Vagina (tissue), 2 donors: ENCODE measurements at places on chromosomes 1 and 21.

DNA sequence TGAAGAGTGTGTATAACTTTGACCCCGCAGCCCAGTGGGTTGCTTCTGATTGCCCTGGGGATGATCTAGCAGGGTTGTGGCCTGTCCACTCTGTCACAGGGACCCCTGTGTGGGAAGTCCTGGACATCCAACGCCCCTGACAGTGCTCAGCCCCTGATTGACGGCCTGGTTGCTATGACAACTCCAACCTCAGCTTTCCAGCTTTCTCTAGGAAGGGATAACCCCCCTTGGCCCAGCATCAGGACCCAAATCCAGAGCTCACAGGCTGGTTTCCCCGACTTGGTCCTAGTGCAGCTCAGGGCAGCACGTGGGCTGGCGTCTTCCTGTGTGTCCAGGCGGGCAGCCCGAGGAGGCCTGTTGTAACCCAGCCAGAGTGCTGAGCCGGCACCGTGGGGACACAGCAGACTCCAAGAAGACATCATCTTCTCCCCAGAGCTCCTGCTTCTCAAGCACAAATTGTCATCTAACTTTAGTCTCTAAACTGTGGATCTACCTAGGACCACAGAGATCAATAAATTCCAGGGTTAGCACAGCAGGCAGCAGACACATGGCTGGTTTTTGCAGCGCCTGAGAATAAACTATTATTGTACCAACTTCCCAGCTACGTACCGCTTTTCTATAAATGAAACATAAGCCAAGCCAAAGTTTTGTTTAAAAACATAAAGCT is 18.9 kb upstream of the PDXK start:
- no peaks in the 10 kb centered on the region for H3K27me3 ChIP-seq
- H3K27ac ChIP-seq = no peak overlapping the region
- no peak for DNase-seq
- no peaks in the 10 kb centered on the region for H3K36me3 ChIP-seq
- H3K4me3 ChIP-seq = no peak overlapping the region

DNA sequence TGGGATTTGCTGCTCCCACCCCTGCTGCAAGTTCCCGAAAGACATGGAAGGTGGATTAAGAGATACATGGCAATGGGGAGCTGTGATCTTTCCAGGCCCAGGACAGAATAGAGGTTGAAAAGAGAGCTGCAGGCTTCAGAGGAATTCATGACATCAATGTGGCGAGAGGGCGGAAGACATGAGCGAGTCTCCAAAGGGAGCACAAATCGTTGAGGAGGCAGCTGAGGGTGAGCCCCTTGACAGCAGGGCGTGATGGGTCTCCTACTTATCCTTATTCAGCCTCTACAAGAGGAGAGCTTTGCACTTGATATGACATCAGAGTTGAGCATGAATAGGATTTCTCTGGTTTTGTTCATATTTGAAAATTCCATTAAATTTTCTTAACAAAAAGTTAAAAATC is 45.5 kb upstream of the TACSTD2 start:
- peaks cover 18% of the 10 kb centered on the region for H3K4me1 ChIP-seq
- H3K27ac ChIP-seq = no peak overlapping the region
- H3K27me3 ChIP-seq = no peaks in the 10 kb centered on the region
- H3K4me3 ChIP-seq = no peak overlapping the region

- no peaks in the 10 kb centered on the region for H3K36me3 ChIP-seq
- H3K4me3 ChIP-seq = no peak overlapping the region
These were observed 171.1 kb downstream of the TOMM20 start for GRCh38 chr1:234957330-234958065.

- no peaks in the 10 kb centered on the region for H3K36me3 ChIP-seq
- H3K4me3 ChIP-seq = no peak overlapping the region
- H3K4me1 ChIP-seq = no peaks in the 10 kb centered on the region
- H3K27me3 ChIP-seq = no peaks in the 10 kb centered on the region
- DNase-seq = no peak
These were observed 892.4 kb upstream of the B3GALT2 start for GRCh38 chr1:194078765-194079164.

DNA sequence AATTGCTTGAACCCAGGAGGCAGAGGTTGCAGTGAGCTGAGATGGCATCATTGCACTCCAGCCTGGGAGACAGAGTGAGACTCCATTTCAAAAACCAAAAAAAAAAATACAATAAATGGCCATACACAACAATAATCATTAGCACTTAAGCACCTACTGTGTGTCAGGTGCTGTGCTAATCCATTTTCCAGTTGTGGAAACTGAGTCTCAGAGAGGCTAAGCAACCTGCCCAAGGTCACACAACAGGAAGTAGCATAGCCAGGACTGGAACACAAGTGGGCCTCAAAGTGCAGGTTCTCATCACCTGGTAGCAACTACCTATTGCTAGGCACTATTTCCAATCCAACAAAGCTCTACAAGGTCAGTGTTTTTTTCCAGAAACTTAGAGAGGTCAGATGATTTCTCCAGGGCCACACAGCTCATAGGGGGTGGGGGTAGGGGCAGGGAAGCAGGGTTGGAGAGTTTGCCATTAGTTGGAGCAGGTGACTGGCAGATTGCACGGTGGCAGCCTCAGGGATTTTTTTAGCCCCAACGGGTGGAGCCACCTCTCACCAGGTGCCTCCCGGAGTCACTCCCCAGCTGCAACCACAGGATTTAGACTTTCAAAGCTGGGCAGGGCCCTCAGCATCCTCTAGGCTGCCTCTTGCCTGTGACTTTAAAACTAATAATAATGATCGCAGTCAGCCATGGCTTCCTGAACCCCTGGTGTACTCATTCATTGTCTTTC is 52.5 kb upstream of the ID3 start:
- H3K4me1 ChIP-seq = no peaks in the 10 kb centered on the region
- DNase-seq = no peak
- H3K36me3 ChIP-seq = no peaks in the 10 kb centered on the region
- H3K27ac ChIP-seq = no peak overlapping the region
- H3K4me3 ChIP-seq = no peak overlapping the region
- no peaks in the 10 kb centered on the region for H3K27me3 ChIP-seq

- no peak overlapping the region for H3K27ac ChIP-seq
- no peak overlapping the region for H3K4me3 ChIP-seq
- no peak for DNase-seq
- no peaks in the 10 kb centered on the region for H3K27me3 ChIP-seq
- H3K4me1 ChIP-seq = no peaks in the 10 kb centered on the region
- no peaks in the 10 kb centered on the region for H3K36me3 ChIP-seq
These were observed 17.7 kb downstream of the TNR start for GRCh38 chr1:175725684-175726083.

- H3K36me3 ChIP-seq = no peaks in the 10 kb centered on the region
- no peak for DNase-seq
- no peaks in the 10 kb centered on the region for H3K27me3 ChIP-seq
- no peak overlapping the region for H3K27ac ChIP-seq
- H3K4me1 ChIP-seq = peaks cover 5% of the 10 kb centered on the region
These were observed 27.8 kb downstream of the WNT9A start for GRCh38 chr1:227919906-227920305.

DNA sequence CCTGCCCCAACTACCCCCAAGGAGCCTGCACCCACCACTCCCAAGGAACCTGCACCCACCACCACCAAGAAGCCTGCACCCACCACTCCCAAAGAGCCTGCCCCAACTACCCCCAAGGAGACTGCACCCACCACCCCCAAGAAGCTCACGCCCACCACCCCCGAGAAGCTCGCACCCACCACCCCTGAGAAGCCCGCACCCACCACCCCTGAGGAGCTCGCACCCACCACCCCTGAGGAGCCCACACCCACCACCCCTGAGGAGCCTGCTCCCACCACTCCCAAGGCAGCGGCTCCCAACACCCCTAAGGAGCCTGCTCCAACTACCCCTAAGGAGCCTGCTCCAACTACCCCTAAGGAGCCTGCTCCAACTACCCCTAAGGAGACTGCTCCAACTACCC is 67.6 kb downstream of the TPR start:
- H3K4me1 ChIP-seq = no peaks in the 10 kb centered on the region
- H3K36me3 ChIP-seq = no peaks in the 10 kb centered on the region
- no peak for DNase-seq
- no peak overlapping the region for H3K27ac ChIP-seq
